Activated CD4-positive, alpha-beta T cell treated with anti-CD3 and anti-CD28 coated beads, Interleukin-2, amount 10 ng/mL, durations not matched to agents 24 days and 14 days (primary cell): ENCODE measurements at places on chromosomes 16 and 17. TPM values are rescaled to one million over a fixed set of nuclear protein-coding genes. Genes with fewer than 3 reads are reported as not detected.

Gene NAT9
- total RNA-seq = 62.7 and 67.6 TPM in 2 replicates

Gene SCGB1C2
- not detected in 2 replicates for total RNA-seq

DNA sequence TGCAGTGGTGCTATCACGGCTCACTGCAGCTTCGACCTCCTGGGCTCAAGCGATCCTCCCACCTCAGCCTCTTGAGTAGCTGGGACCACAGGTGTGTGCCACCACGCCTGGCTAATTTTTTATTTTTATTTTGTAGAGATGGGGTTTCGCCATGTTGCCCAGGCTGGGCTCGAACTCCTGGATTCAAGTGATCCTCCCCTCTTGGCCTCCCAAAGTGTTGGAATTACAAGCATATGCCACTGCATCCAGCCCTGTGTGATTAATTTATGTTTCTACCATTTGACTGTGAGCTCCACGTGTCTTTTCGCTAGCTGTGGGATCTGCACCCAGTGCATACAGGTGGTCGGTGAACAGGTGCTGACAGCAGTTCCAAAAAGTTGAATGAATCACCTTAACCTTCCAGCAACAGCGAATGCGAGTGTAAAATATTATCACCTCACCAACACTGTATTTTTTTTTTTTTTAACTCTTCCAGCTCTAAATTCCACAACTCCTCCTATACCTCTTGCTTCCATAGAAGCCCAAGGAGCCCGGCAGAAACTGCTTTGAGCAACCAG is 484 bp upstream of the NUDT7 start:
- peak overlapping the region; percentile 89 for H3K4me3 ChIP-seq
- H3K36me3 ChIP-seq = peaks cover 11% of the 10 kb centered on the region
- peaks cover 11% of the 10 kb centered on the region for H3K4me1 ChIP-seq
- H3K27ac ChIP-seq = peak overlapping the region; percentile 71
- DNase-seq = no peak

- H3K4me1 ChIP-seq = peaks cover 52% of the 10 kb centered on the region
- peak; percentile 96 for DNase-seq
- H3K4me3 ChIP-seq = peak overlapping the region; percentile 98
- peaks cover 46% of the 10 kb centered on the region for H3K36me3 ChIP-seq
Observed at GRCh38 chr17:39199820-39200069, 338 bp upstream of the RPL19 start.

DNA sequence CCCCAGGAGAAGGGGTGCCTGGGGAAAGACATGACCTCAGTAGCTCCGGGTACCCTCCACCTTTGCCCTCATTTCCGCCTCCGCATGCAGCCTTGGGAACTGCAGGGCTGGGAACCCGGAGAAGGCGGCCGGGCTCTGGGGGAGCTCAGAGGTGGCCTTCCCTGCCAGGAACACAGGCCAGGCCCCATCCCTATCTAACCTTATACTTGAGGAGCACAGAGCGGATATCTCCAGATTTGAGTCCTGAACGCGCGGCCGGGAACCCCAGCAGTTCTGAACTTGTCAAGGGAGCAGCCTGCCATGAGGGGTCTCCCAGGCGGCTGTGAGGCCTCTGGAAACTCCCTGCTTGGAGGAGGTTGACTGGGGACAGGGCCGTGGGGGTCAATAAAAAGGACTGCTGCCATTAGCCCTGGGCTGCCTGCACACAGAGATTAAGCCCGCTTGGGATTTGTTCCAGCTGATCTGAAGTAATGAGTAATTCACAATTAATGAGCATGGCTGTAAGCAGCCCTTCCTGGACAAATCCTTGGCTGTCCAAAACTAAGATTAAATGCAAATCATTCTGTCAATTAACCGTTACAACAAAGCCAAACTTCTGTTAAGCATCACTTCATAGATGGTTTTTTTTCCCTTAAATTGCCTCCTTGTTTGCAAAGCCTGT is 26.3 kb upstream of the METRNL start:
- no peak overlapping the region for H3K27ac ChIP-seq
- H3K27me3 ChIP-seq = no peaks in the 10 kb centered on the region
- no peak overlapping the region for H3K4me3 ChIP-seq
- peaks cover 22% of the 10 kb centered on the region for H3K4me1 ChIP-seq
- peak; percentile 60 for DNase-seq

DNA sequence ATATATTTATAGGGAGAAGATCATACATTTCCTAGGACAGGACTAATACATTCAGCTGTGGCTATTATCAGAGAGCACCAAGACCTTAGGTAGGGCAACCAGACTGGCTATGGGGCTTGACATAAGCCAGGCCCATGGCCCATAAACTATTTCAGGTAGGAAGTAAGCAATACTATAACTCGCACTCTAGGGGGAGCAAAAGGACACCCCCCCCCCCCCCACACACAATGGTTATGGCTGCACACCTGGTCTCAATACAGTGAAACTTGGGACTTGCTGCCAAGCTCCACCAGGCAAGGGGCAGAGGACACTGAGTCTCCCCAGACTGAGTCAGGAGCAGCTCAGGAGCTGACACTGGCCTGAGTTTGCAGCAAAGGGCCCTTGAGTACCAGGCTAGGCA is 348.9 kb upstream of the ASIC2 start:
- H3K27me3 ChIP-seq = peaks cover 7% of the 10 kb centered on the region
- no peak for DNase-seq
- H3K27ac ChIP-seq = no peak overlapping the region
- H3K4me1 ChIP-seq = peaks cover 8% of the 10 kb centered on the region
- no peak overlapping the region for H3K4me3 ChIP-seq
- no peaks in the 10 kb centered on the region for H3K36me3 ChIP-seq

- no peak overlapping the region for H3K4me3 ChIP-seq
- H3K27ac ChIP-seq = no peak overlapping the region
- no peaks in the 10 kb centered on the region for H3K36me3 ChIP-seq
- H3K4me1 ChIP-seq = no peaks in the 10 kb centered on the region
- DNase-seq = no peak
Observed at GRCh38 chr16:87552772-87553573, 49.3 kb upstream of the JPH3 start.
